ENCODE measurements at places on chromosomes 6 and 20. TPM values are rescaled to one million over a fixed set of nuclear protein-coding genes. Genes with fewer than 3 reads are reported as not detected.

GRCh38 chr20:50930139-50930975, 880 bp downstream of the ADNP start:
- DNase-seq, result no peak

- no peak for DNase-seq
Observed at GRCh38 chr6:56688521-56688920, 45.8 kb upstream of the DST start.

GRCh38 chr20:346640-347316, at the start of gene NRSN2:
Gene NRSN2 (plus strand): TSS chr20:347111. CDS start chr20:349644, 2,533 bp downstream.
- peak; percentile 61 for DNase-seq

The ZNF322 gene
- total RNA-seq, result 25.2 TPM

The FKBP1A gene
- 379 TPM for total RNA-seq
